ENCODE measurements at places on chromosomes 11 and 22.

DNA sequence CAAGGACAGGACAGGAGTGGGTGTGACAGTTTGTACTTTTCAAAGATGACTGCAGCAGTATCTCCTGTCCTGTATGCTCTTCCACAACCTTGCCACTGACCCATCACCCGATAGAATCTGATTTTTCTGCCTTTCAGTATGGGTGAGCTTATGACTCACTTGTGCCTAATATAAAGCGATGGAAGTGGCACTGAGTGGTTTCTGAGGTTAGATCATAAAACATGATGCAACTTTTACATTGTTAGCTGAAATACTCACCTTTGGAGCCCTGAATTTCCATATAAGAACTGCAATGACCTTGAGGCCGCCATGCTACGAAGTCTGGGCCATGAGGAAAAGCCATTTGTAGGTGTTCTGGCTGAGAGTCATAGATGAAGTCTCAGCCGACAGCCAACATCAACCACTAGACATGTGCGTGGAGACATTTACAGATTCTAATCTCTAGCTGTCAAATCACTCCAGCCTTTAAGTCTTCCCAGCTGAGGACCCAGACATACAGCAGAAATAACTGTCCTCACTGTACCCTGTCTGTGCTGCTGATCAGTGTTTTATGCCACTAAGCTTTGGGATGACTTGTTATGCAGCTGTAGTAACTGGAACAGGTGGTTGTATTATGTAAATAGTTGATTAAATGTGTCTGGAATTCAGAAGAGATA lies 105.9 kb upstream of the ARHGAP20 start:
- DNase-seq = no peak

- no peak for DNase-seq
These were observed 106.4 kb upstream of the ANO1 start for GRCh38 chr11:69971741-69972140.

DNA sequence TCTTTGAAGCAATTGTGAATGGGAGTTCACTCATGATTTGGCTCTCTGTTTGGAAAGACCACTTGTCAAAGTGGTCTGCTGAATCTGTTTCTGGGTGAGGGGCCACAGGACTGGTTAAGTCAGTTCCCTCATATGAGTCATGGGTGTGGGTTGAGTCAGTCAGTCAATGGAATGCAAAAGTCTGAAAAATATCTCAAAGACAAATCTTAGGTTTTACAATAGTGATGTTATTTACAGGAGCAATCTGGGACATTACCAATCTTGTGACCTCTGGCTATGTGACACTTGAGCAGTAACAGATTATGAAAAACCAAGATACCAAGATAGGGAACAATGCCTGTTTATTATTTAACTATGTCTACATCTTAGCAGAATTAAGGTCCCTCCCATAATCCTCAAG lies 311.6 kb downstream of the AASDHPPT start:
- DNase-seq = no peak

- DNase-seq = no peak
These were observed 64.8 kb downstream of the STIM1 start for GRCh38 chr11:3920148-3920852.

DNA sequence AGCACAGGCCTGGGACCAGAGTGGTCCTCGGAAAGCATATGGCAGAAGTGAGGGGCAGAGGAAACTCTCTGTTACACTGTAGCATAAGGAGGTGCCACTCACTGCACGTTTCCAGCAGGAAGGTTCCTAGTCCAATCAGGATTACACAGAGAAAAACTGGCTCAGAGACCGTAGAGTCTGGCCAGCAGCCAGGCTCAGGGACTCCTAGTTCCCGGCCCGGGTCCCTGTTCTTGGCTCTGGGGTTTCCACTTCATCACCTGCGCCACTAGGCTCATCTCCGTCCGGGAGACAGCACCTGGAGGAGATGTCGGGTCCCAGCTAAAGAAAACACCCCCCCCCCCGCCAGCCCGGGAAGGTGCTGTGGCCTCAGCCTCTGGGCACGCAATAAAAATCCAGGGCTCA lies 1.1 kb downstream of the TTLL12 start:
- DNase-seq = peak; percentile 19

DNA sequence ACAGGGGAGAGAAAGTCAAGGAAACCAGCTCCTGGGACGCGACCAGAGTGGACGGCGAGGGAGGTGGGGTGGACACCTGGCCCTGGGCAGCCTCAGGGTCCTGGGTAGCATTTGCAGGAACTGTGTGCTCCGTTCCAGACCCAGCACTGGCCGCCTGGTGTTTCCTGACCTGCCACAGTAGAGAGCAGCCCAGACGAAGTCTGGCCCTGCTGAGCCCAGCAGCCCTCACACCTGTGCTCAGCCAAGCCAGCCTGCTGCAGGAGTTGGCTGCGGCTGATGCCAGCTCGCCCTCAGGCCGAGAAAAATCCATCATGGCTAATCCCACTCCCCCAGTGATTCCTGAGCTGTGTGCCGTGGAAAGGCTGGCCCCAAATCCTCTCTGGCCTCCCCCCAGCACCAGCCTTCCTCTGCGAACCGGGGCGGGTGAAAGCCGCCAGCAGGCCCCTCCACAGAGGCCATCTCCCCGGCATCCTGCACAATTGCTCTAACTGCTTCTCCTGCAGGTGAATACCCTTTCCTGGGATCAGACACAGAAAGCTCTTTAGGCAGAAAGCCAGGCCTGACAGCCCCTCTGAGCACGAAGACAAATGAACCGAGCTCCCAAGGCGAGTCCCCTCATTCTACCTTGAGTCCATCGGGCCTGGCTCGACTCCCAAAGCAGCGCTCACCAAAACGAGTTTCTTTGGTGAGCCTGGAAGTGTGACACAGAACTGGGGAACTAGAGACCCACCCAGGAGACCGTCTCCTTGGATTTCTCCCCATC lies 88.6 kb downstream of the RTL6 start:
- DNase-seq = no peak

GRCh38 chr11:9266132-9266736 lies 1.1 kb upstream of the DENND5A start:
- DNase-seq = no peak

DNA sequence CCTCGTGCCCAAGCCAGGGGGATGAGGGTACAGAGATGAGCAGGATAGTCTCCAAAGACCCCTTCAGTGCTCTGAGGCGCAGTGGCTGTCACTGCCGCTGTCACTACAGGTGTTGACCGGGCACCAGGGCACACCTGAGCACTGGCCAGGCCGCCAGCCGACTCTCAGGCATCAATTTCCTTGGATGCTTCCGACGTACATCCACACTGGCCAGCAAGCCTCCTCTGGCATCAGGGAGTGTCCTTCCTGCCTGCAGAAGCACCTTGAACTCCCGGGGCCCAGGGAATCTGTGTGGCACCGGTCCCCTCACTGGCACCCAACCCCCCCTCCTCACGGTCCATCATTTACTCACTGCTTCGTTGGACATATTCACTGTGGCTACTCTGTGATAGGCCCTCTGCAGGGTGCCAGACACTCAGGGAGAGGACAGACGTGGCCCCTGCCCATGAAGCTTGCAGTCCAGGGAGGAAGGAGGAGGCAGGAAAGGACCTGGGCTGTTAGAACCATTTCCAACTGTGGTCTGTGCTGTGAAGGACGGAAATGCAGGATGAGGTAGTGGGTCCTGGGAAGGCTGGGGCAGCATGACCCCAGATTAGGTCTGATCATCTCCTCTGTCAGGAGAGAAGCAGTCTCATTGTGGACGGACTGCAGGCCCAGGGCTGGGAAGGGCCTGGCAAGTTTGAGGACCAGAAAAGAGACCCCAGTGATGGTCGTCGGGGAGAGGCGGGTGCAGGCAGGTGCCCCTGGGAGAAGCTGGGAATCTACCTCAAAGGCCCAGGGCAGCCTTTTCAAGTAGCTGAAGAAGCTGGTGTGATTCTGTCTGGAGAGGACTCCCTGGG lies 46.3 kb upstream of the ANO1 start:
- DNase-seq = no peak

GRCh38 chr11:67254798-67255197 lies 11.5 kb upstream of the GRK2 start:
- no peak for DNase-seq

DNA sequence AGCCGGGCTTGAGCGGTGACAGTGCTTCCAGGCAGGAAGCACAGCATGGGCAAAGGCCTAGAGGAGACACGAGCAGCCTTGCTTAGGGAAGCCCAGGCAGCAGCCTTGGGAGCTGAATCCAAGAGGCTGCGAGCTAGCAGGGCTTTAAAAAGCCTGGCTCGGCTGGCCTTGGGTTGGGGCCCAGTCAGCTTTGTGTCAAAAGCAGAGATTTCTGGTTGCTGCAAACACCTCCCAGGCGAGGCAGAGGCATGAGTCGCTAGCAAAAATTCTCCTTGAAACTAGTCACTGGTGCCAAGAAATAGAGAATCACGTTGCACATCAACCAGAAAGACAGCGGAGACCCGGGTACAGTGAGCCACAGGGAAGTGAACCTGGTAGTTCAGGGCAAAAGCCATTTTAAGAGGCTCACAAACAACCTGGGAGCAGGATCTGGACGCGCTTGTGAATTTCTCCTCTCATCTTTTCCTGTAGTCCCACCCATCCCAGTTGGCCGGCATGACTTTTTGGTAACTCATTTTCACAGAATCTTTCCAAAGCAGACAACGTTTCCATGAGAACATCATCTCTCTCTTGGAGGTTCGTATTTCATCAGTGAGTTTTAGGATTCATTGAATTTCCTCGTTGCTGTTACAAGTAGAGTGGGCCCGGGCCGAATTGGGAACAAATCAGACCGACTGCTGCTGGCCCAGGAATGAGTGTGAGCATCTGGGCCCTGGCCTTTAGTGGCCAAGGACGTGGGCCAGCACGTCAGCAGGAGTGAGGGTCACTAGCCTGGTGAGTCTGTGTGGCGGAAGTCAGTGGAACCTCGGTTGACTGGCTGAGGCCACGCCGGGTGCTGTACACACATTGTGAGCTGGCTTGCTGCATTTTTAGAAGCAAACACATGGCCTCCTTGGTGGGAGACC lies 16.4 kb upstream of the FGF4 start:
- DNase-seq = no peak

DNA sequence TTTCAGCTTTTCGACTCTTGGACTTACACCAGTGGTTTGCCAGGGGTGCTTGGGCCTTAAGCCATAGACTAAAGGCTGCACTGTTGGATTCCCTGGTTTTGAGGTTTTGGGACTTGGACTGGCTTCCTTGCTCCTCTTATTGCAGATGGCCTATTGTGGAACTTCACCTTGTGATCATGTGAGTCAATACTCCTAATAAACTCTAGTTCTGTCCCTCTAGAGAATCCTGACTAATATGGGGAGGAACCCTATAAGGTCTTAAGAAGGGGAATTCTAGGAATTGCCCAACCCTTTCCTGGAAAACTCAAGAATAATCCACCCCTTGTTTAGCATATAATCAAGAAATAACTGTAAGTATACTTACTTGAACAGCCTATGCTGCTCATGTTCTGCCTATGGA lies 491.8 kb downstream of the TMEM135 start:
- no peak for DNase-seq

DNA sequence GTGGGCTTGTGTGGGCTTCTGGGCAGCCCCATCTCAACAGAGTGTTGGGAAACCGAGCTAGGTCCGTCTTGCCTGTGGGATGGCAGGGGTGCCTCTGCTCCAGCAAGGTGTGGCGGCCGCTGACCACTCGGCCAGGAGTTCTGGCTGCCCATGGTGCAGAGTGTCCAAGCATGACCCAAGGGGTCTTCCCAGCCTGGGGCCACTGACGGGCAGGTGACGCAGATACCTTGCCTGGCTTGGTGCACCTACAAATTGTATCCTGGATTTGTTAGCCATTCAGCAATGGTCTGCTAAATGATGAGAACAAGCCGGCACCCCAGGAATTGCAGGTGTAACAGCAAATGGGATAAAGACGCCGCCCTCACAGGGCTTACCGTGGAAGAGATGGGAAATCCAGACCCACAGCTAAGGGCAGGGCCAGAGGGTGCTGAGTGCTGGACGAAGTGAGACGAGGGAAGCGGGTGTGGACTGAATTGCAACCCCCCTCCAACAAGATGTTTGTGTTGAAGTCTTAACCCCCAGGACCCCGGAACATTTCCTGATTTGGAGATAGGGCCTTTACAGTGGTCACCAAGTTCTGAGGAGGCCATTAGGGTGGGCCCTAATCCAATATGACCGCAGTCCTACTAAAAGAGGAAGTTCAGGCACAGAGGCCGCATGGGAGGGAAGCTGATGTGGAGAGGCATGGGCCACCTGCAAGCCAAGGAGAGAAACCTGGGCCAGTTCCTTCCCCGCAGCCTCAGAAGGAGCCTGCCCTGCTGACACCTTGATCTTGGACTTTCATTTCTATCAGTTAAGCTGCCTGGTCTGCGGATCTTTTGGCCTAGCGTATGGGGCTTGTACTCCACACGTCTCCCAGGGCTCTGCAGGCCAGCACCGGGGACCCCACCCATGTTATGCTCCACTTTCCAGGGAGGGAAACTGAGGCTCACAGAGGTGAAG lies 45.2 kb upstream of the LINC01488 start:
- DNase-seq = no peak

- DNase-seq = peak; percentile 13
These were observed 91.4 kb upstream of the BIRC3 start for GRCh38 chr11:102225689-102226568.

- DNase-seq = no peak
These were observed 64.6 kb upstream of the LMO1 start for GRCh38 chr11:8328231-8328794.

GRCh38 chr11:37558619-37559210 lies 960.7 kb upstream of the RAG2 start:
- no peak for DNase-seq

GRCh38 chr11:126079621-126080124 lies 17.0 kb upstream of the CDON start:
- no peak for DNase-seq

- no peak for DNase-seq
These were observed 2.1 kb downstream of the LGALS12 start for GRCh38 chr11:63508009-63508408.

GRCh38 chr11:82754410-82754809 lies 20.7 kb upstream of the FAM181B start:
- no peak for DNase-seq

DNA sequence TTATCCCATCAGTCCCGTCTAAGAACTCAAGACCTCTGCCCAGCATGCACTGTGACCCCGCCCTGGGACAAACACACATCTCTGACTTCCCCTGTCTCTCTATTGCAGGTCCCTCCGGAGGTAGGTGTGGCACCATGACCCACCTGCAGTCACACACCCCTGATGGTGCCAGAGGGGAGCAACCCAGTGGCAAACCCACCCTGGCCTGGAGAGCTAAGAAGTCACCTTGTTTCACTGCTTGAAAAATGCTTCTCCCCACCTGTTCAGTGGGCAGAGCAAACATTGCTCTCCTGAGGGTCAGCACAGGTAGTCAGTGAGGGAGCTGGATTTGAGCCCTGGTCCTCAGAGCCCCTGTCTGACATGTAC lies 23.9 kb downstream of the CAPN1 start:
- no peak for DNase-seq

DNA sequence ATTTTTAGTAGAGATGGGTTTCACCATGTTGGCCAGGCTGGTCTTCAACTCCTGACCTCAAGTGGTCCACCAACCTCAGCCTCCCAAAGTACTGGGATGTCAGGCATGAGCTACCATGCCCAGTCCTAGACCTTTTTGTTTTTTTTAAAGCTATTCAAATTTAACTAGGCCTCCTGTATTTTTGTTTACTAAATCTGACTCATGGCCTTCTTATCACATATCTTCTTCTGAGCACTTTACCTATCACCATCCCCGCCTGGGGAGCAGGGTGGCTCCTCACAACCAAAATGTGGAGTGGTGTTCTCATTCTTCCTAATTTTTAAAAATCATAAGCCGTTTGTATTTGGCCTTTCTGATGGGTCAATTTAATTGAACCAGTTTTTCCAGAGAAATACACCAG lies 92.6 kb downstream of the DBX1 start:
- no peak for DNase-seq
